ENCODE measurements at places on chromosomes 5 and 9.

GRCh38 chr5:96049398-96050272, 88.0 kb upstream of the ELL2 start:
- DNase-seq, result no peak

DNA sequence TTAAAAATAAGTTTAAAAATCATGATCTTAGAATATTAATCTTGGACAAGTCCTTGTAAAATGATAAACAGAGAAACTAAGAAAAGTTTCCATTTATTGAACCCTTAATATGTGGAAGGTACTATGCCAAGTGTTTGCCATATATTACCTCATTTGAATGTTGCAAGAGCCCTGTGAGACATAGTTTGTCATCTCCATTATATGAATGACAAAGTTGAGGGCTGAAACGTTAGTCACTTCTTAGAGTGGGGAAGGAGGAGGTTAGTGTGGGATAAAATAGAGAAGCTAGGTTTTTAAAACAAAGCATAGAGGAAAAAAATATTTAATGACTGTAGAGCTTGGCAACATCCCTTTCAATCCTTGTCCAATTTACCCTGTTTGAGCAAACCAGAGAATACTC, 2.0 kb downstream of the TNC start:
- no peak for DNase-seq

DNA sequence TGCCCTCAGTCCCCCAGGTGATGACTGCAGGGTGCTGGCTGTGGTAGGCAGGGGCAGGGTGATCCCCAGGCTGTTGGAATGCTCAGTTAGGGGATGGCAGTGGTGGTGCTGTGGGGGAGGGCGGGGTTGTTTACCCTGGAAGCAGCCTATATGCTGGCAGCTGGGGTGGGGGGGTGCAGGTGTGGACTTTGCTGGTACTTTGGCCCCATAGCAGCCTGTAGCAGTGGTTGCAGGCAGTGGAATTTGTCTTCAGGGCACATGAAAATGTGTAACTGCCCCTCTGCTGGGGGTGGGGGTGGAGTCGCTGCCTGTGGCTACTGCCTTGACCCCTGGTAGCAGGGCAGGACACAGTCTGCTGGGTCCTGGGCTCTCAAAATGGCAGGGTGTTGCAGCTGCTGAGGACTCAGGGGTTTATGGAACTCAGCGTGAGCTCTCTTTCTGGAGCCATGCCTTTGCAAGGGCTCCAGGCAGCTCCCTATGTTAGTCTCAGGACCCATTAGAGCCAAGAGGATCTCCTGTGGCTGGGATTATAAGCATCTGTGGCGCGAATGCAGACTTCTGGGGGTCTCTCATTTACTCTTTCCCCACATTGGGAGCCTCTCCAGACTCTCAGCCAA, 65.0 kb downstream of the RMI1 start:
- DNase-seq, result no peak

DNA sequence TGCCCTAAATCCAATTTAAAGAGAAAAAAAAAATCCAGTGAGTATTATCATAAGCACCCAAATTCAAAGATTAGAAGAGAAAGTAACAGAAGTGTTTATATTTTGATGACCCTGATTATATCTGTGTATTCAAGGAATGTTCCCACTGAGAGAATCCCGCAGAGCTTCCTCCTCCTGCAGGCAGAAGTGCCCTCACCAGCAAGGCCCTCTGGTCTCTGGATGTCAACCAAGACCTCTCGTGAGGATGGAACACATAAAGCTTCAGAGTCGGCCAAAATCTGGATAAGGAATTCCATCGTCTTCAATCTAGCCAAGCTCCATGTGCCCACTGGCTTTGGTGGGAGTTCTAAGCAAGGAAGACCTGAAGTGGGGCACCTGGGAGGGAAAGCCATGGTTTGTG, 18.1 kb downstream of the PTCH1 start:
- no peak for DNase-seq

DNA sequence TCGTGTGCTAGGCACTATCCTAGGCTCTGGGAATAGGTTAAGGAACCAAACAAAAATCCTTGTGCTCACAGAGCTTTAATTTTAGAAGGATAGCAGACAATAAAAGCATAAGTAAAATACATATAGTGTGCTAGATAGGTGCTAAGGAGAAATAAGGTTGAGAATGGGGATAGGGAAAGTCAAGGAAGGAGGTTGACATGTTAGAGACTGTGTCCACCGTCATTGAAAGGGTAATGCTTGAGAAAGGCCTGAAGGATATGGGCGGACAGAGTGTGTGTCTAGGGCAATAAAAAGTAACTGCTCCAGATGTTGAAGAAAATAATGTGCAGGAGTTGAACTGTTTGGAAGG, 482 bp upstream of the TDRD7 start:
- no peak for DNase-seq

DNA sequence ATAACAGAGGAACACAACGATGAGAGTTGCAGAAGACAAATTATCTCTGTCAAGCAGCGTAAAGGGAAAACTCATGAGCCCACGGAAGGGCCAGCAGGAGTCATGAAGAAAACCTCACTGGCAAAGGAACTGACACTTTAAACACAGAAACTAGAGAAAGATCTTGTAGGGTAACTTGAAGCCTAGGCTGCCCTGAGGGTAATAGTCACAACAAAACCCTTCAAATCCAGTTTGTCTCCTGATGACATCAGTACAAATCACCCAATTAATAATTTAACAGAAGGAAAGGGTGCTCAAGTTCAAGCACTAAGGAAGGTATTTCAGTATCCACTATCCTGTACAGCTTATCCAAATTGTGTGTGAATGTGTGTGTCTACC, 549.1 kb downstream of the MTRR start:
- no peak for DNase-seq

- DNase-seq, result no peak
These were observed 143.7 kb downstream of the C5orf15 start for GRCh38 chr5:133824661-133825254.

GRCh38 chr5:40603378-40603777, 76.3 kb upstream of the PTGER4 start:
- no peak for DNase-seq

DNA sequence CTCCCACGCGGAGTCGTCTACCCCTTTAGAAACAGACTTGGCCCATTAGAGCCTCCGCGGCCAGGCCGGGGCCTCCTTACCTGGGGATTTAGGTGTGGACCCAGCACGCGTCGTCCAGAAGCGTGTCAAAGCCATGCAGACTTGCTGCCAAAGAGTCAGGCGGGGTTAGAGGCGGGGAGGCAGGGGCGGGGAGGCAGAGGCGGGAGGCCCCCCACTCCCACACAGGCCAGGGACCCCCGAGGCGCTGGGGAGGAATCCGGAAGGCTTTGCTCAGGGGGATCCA, 47.1 kb downstream of the HABP4 start:
- no peak for DNase-seq

DNA sequence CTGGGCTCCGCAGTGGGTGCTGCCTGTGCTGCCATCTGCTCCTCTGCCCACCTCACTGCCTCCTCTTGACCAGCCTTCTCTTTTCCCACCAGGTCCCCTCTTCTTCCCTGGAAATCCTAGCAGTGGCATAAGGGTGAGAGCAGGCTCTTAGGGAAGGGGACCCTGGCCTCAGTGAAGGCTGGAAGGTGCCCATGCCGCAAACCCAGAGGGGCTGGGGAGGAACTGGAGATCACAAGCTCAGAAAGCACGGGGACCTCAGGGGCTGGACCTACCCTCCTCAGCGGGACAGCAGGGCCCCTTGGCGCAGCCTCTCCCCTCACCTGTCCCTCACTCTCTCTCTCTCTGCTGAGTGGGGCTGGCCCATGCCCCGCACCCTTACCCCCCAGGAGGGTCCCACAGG, 144.4 kb upstream of the IRX2 start:
- DNase-seq, result no peak

DNA sequence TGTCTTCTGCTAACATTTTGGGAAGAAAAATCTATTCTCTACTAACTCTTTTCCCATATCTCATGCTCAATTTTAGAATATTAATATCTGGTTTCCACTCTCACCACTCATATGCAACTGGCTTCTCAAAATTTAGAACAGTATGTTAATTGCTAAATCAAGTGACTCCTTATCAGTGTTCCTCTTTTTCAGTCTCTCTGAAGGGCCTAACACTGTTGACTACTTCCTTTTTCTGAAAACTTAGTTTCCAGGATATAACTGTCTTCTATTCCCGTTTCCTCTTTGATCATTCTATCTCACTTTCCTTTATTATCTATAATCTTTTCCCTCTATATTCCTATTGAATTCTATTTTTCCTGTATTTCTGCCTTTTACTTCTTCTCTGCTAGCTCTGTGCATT, 1717.2 kb upstream of the C9orf72 start:
- DNase-seq, result no peak

DNA sequence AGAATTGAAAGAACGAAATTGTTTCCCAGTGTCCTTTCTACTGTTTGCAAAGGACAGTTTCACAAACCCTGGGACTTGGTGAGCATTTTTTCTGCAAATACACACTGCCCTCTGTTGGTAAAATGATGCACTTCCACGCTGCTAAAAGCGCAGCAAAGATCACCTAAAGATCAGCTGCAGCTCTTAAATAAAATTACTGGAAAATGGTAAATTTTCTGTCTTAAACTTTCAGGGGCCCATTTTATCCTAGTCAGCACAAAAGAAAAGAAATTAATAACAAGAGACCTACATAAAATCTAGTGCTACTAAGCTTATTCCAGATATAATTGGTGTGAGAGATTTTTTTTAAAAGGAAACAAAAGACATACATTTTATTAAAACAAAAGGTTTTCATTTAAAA, 566.0 kb downstream of the CAAP1 start:
- DNase-seq, result peak; percentile 61

- DNase-seq, result no peak
These were observed 156.5 kb downstream of the PSAT1 start for GRCh38 chr9:78453450-78453849.

Measured in activated CD4-positive, alpha-beta T cell treated with anti-CD3 and anti-CD28 coated beads, Interleukin-2, amount 10 ng/mL, durations not matched to agents 24 days and 14 days (primary cell).